Dorsolateral prefrontal cortex (tissue), 122 donors: ENCODE measurements at places on chromosomes 2 and 18.
A peak's percentile ranks its signal among the peaks of the same experiment; 100 is the strongest.

DNA sequence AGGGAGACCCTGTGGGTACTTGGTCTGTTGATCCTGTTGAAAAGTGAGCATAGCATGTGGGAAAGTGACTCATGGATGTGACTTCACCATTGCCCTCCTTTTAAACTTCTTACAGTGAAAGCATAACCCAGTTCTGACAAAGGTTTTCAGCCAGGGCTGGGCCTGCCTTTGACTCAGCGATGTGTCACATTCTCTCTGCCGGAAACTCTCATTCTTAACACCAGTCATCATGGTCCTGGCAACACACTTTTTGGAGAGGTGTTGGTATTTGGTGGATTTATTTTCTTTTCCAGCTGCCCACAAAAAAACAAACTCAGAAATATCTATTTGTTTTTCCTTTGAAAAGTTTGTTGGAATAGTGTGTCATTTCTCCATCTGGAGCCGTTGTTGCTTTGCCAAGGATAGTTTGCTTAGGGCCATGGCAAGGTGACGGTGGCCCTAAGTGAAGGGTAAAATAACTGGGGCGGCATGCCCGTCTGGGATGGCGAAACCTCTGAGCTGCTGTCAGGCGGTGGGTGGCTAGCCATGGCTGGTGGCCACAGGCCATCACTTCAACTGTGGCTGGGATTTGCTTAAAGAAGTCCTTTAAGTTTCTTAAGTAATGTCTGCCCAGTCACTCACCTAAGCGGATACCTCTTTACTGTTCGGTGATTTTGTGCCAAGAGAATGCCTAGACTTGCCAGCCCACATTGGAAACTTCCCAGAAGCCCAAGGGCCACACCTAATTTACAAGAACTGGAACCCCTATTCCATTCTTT lies 123.3 kb downstream of the LTBP1 start:
- DNase-seq, result peak; percentile 53

DNA sequence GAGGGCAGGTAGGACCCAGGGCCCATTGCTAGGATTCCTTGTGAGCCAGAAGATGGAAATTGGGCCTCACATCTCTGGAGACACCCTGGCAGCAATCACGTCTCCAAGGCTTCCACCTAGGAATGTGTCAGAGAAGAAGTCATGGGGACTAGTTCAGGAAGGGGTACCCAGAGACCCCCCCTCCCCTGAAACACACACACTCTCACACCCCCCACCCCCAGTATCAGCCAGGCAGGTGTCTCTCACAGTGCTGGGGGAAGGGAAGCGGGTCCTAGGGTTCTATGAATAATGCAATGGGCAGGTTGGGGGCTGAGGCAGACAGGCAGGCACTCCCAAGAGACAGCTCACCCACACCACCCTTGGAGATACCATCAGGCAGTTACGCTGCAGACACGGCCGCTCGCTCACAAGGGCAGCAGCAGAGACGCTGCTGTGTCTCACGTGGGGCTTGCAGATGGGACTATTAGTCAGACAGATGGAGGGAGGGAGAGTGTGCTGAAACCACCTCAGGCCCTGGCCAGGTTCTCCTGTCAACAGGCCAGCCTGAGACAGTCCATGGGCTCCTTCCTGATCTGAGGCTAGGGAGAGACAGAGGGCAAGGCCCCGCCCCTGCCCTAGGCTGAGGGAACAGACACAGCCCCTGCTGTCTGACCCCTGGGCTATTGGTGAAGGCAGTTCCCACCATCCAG lies 134.6 kb downstream of the CYP26B1 start:
- no peak for DNase-seq

GRCh38 chr18:75210274-75211001 lies at the start of gene TSHZ1:
Gene TSHZ1 (plus strand): TSS chr18:75210797. CDS start chr18:75211877, 1,080 bp downstream.
- peak; percentile 68 for DNase-seq

GRCh38 chr2:62469114-62469513 lies 36.9 kb downstream of the TMEM17 start:
- no peak for DNase-seq

DNA sequence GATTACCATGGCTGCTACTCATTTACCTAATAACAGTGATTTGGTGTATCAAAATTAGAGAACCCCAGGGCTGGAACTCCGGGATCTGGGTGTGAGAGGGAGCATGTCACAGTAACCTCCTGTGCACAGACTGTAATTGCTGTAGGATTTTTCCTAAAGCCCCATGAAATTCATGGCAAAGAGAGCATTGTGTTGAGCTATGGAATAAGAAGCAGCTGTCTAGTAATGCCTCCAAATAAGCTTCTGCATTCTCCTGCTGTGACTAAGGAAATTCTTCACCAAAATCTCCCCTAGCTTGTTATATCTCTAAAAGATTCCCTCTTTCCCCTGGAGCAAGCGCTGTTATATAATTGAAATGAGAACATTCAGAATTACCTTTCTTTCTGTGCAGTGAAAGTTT lies 158.1 kb upstream of the SPATS2L start:
- no peak for DNase-seq

DNA sequence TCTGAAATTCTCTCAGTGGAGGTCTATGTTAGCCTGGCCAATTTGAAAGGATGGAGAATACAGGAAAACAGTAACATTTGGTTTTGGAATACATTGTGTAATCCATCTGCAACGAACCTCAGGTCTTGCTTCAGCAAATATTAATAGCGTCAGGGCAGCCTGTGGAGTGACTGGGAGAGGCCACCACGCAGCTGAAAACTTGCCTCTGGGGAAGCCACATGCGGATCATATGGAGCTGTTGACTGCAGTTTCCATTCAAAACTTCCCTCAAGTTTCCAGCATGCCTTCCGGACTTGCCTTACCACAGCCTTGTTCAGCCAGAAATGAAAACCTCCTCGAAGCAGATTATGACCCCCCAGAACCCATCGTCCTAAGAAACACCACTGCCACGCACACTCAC lies 25.7 kb downstream of the BCL11A start:
- DNase-seq, result no peak
